ENCODE measurements at places on chromosomes 1 and 21.

DNA sequence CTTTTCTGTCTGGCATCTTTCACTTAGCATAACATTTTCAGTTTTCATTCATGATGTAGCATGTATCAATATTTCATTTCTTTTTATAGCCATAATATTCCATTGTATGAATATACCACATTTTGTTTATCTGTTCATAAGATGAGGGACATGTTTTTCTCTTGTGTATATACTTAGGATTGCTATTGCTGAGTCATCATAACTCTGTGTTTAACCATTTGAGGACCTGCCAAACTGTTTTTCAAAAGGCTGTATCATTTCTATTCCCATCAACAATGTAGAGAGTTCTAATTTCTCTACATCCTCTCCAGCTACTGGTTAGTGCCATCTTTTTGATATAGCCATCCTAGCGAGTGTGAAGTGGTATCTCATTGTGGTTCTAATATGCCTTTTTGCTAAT, 26.2 kb downstream of the MPZL1 start:
- DNase-seq, result no peak

DNA sequence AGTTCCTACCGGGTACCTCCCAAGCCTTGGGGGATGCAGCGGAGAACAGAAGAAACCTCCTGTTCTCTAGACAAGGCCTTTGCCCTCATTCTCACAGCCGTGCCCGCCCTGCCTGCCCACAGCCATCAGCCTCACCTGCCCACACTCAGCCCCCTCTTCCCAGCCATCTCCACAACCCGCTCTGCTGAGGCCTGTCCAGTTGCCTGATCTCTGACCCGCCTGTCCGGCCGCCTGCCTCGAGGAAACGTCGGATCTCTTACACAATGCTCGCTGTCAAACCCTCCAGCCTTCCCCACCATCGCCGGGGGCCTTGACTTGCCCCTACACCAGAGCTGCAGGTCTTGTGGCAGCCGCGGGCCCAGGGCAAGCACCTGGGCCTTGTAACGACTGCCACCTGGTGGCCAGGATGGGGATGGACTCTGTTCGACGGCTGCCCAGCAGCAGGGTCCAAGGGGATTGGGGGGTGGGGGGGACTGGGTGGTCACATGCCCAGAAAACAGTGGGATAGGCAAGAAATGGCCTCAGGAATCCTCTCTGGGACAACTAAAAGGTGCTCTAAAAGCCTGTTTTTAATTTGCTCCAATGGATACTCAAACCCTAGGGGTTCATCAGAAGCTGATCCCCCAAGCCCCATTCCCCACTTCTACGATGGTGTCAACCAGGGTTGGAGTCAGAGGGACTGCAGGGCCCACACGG, 31.0 kb downstream of the SLC45A1 start:
- DNase-seq, result peak; percentile 78

- DNase-seq, result no peak
Observed at GRCh38 chr1:177315261-177315660, 144.5 kb downstream of the BRINP2 start.

- no peak for DNase-seq
Observed at GRCh38 chr1:93710499-93711453, 29.1 kb upstream of the BCAR3 start.

GRCh38 chr1:153478692-153479618, 18.5 kb upstream of the S100A7 start:
- DNase-seq, result no peak

GRCh38 chr1:233143241-233143640, 152.3 kb downstream of the PCNX2 start:
- DNase-seq, result no peak

DNA sequence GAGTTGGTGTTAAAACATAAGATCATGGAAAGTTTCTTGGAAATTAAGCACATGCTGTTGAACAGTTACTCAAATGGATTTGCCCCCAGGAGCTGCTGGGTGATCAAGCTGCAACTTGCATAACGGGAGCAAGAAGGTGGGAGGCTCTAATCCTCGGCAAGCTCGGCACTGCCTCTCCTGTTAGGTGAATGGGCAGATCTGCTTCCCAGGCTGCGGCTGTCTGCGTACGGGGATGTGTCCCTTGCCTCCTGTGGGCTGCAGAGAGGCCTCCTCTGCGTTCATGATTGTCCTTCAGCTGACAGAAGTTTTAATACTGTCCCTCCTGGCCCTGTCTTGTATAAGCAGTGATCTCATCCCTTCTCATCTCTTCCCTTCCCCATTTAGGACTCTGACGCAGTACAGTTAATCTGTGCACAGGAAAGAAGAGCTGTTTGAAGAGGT, 36.7 kb downstream of the ATP1A1 start:
- DNase-seq, result no peak

- no peak for DNase-seq
Observed at GRCh38 chr1:9073143-9073542, 3.7 kb upstream of the SLC2A5 start.

- peak; percentile 40 for DNase-seq
Observed at GRCh38 chr1:230149751-230150584, 82.9 kb downstream of the GALNT2 start.

- no peak for DNase-seq
Observed at GRCh38 chr1:34885405-34886247, 26.1 kb upstream of the SMIM12 start.

- DNase-seq, result no peak
Observed at GRCh38 chr1:39174390-39175081, 30.0 kb upstream of the MACF1 start.

- DNase-seq, result no peak
Observed at GRCh38 chr1:92461364-92462097, 25.2 kb downstream of the GFI1 start.

- no peak for DNase-seq
Observed at GRCh38 chr1:198649232-198649967, 10.6 kb downstream of the PTPRC start.

DNA sequence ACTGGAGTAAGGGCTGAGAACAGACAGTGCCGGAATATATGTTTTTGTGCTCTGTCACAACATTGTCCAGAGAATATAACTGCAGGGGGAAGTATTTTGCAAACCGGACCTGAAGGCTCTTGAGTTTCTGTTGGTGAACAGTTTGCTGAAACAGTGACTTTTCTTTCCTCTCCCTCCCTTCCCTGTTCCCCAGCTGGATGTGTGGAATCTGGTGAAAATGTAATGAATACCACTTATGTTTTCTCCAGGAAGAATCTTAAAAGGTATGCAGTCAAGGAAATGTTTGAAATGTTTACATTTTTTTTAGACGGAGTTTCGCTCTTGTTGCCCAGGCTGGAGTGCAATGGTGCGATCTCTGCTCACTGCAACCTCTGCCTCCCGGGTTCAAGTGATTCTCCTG, 23.4 kb downstream of the CHAF1B start:
- no peak for DNase-seq

DNA sequence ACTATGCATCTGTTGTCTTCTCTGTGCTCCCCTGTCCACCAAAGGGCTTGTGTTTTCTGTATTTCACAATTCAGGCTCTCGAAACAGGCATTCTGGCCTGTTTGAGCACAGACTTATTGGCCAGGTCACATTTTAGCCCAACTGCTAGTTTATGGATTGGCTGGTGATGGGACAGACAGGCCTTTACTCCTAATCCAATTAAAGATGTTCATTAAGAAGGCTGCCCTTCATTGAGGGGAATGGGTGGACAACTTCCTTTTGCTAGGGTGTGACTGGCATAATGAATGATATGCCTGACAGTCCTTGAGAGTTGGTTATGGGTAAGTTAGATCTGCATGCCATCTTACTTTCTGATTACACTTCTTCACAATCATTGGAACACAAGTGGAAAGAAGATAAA, 86.4 kb downstream of the LTN1 start:
- no peak for DNase-seq

- DNase-seq, result no peak
Observed at GRCh38 chr1:111587509-111588174, 31.9 kb upstream of the RAP1A start.

- no peak for DNase-seq
Observed at GRCh38 chr1:218751208-218751948, 406.2 kb downstream of the TGFB2 start.

DNA sequence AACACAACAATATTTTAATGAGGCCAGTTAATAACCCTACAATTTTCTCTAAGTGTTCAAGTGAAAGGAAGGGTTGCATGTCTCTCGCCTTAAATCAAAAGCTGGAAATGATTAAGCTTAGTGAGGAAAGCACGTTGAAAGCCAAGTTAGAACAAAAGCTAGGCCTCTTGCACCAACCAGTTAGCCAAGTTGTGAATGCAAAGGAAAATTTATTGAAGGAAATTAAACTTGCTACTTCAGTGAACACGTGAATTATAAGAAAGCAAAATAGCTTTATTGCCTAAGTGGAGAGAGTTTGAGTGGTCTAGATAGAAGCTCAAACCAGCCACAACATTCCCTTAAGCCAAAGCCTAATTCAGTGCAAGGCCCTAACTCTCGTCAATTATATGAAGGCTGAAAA, 135.6 kb downstream of the DUSP10 start:
- DNase-seq, result no peak

DNA sequence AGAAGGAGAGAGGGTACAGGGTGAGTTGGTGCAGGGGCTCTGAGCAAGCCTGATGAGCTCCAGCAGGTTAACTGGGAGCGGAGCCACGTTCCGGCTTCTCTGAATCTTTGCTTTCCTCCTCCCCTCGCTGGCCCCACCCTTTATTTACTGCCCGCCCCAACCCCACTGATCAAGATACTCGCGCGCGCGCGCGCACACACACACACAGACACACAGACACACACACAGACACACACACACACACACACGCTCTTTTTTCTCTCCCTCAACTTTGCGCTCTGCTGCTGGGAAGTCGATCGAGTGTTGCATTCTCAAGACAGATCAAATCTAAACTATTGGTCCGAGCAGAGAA, at the start of gene GRIK1:
Gene GRIK1, minus strand, starts transcription at position 73 of the 352 bp plus-strand sequence.
- DNase-seq, result no peak

- DNase-seq, result no peak
Observed at GRCh38 chr1:38908821-38909220, 27.4 kb upstream of the GJA9 start.

DNA sequence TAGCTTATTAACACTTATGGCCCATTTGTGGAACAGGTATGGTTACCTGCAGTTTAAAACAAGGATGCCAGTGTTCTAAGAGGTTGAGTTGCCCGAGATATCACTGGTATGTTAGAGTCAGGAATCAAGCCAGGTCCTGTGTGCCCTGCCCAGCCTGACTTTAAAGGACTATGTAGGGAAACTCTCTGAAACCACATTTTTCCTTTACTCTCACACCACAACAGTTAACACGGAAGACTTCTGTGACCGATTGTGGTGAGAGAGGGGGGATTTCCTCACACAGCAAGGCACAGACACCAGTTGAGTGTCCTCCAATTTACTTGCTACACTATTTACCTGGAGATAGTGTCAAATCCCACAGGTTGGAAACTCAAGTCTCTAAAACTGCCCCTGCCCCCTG, 47.8 kb downstream of the UCK2 start:
- no peak for DNase-seq

DNA sequence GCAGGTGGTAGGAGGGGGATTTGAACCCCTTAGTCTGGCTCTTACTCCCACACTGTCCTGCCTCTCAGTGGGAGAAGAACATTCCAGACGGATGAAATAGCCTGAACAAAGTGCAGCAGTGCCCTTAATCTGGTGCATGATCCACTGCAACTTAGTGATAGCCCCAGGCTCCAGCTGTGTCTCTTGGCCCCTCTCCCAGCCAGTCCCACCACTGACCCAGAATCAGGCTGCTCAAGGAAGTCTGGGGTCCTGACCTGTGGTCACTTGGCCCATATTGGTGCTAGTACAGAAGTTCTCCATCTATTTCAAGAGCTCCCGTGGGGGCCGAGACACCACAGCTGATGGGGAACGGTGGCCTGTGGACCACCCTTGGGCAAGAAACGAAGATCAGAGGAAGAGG, 255.0 kb downstream of the KAZN start:
- no peak for DNase-seq

DNA sequence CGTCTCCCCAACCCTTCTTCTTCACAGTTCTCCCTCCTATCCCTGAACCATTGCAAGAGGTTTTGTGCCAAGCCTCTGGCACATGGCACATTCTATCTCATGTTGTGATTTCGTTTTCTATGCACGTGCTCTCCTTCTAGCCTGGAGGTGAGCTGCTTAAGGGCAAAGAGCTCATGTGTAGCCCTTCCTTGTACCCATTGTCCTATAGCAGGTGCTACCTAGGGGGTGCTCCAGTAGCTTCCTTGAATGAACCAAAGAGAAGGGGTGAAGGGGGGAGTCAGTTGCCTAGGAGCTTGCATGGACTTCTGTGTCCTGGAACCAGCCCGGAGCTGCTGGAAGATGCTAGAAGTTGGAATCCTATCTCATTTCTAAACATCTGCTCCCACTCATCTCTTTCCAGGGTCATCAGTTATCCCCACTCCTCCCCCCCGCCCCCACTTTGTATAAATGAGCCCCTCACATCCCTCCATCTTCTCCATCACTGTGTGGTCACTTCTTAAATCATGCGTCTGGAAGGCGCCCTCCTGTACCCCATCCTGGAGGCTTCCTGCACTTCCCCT, 535 bp upstream of the DISC1 start:
- DNase-seq, result no peak

DNA sequence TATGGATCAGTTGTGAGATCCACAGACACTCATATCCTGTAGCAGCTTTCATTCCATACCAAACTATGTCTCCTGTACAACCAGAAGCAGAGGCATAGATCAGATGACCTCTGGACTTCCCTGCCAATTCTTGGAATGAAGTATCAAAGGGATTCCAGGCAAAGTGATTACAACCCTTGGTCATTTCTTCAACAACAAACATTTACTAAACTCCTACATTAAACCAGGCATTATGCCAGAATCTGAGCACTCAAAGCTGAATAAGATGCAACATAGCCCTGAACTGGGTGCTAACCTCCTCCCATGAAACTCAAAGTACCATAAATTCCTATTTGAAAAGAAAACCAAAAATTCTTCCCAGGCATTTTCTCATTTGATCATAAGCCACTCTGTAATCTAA, 121.2 kb upstream of the SGIP1 start:
- no peak for DNase-seq

GRCh38 chr1:48792961-48793360, 16.3 kb upstream of the BEND5 start:
- DNase-seq, result no peak

- no peak for DNase-seq
Observed at GRCh38 chr1:247411621-247412327, 4.2 kb upstream of the NLRP3 start.

GRCh38 chr1:56063461-56063860, 515.9 kb downstream of the PLPP3 start:
- DNase-seq, result no peak
